ENCODE measurements at places on chromosomes 16 and 17.

GRCh38 chr16:53154513-53154912 lies 99.7 kb downstream of the CHD9 start:
- DNase-seq: no peak

- no peak for DNase-seq
Measured at GRCh38 chr17:50536683-50537646, 4.4 kb downstream of the EPN3 start.

DNA sequence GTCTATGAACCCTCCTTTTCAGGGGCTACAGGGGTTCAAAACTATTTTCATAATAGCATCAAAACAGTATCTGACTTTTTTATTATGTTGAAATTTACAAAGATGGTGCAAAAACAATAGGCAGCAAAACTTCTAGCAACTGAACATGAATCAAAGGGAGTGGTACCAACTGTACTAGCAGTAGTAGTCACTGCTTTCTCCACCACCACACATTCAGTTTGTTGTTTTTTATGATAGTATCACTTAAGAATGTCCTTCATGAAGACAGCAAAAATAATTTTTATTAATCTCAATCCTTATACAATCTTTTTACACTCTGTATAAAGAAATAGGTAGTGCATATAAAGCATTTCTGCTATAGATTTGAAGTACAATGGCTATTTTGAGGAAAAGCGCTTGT lies 47.6 kb downstream of the MED13 start:
- no peak for DNase-seq

GRCh38 chr17:6969323-6969726 lies 26.5 kb upstream of the ALOX12 start:
- DNase-seq: no peak

DNA sequence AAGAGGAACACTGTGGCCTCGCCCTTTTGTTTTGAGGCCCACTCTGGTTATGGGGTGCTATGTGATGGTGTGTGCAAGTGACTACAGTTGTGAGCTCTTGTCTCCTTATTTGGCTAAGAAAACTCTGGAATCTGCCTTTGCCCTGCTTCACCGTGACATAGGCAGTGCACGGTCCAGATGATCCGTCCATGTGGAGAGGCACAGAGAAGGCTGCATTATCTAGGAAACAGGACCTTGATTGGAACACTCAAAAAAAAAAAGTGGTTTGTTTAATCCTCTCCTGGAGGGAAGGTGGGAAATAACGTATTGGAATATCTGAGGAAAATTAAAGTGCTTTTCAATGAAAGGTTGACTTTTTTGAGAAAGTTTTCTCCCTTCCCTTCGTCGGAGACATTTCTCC lies 233.3 kb downstream of the CHD9NB start:
- DNase-seq: no peak

DNA sequence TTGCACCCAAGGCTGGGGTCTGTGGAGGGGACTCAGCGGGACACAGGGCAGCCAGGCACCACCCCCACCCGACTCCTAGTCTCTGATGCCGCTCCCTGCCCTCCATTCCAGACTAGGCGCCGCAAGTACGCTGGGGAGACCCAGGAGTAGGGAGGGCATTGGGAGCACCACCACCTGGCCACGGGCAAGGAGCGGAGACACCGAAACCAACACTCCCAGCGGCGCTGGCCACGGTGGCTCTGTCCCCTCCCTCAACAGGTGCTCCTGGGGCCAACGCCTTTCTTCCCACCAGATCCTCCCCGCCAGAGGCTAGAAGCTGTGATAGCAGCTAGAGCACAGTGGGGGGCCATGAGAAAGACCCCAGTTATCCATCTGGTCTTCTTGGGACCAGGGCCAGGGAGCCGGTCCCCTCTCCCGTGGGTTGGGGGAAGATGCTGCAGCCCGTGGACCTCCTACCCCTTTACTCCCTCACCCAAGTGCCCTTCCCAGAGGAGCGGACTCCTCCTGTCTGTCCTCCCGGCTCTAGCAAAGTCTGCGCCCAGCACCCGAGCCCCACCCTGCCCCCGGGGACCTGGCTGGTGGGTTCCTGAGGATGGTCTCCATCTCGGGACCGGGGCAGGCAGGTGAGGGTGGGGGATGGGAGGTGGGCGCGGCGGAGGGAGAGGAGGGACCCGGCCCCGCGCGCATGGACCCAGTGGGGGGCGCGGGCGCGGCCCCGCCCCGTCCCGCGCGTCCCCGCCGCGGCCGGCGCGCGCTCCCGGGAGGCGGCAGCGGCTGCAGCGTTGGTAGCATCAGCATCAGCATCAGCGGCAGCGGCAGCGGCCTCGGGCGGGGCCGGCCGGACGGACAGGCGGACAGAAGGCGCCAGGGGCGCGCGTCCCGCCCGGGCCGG lies at the start of gene SYNGR3:
SYNGR3 (plus strand) TSS at position 762 of the 892 bp plus-strand sequence. CDS start 133 bp downstream, outside the sequence.
- DNase-seq: no peak

DNA sequence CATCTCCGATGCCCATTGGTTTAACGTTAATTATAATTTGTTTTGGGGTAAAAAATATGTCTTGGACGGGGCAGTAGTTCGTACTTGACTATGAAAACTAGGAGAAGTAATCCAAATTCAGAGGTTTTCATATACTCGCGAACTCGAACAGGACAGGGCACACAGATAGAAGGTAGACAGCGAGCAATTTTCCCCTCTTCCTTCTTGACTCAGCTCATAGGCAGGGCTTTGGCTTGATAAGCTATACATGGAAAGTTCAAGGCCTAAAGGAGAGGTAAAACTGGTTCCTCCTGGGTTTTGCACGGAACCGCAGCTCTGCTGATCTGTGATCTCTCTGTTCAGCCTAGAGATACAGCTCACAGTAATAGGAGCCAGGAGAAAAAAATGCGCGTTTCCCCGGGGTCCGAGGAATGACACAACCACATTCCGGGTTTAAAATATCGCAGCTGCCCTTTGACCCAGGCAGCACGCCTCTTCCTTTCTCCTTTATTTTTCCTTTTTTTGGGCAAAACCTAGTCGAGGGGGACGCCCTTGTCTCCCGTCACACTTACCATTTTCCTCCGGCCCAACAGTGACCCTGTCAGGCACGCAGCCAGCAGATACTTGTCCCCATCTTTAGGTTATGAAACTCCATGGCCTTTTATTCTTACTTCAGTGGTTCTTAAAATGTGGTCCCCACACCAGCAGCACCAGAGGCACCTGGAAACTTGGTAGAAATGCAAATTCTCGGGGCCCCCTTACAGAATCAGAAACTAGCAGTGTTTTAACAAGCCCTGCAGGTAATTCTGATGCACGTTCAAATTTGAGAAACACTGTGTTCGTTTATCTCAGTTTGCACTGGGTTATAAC lies 1.7 kb upstream of the LASP1 start:
- DNase-seq: no peak

All from lower leg skin (tissue), 4 donors.